Right lung (tissue), 10 donors: ENCODE measurements at places on chromosomes 5 and 9.

DNA sequence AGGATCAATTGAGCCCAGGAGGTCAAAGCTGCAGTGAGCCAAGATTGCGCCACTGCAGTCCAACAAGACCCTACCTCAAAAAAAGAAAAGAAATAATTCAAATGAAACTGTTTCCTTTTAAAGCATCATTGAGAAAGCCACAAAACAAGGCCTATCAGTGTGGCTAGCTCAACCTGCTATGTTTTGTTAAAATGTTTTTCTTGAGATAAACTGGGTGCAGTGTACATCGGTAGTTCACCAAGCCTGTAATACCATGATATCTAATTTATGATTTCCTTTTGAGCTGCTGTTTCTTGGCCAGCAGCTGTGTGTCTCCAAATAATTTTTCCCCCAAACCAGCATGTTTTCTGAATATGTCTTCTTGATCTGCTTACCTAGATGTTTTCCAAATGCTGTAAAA, 97.3 kb upstream of the GOLGA1 start:
- no peak for DNase-seq

DNA sequence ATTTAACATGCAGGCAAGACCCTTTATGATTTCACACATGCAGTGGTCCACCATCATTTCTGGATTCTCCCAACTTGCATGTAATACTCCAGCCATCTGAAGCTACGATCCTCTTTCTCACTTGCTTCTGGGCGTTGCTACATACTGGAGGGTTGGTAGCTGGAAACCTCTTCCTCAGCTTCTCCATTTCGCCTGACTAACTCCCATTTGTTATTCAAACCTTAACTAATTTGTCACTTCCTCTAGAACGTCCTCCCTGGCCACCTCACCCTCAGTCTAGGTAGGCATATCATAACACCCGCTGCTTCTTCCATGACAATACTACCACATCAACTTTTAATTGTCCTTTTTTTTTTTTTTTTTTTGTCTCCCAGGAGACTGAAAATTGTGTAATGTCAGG, 72.6 kb upstream of the EQTN start:
- DNase-seq = no peak

DNA sequence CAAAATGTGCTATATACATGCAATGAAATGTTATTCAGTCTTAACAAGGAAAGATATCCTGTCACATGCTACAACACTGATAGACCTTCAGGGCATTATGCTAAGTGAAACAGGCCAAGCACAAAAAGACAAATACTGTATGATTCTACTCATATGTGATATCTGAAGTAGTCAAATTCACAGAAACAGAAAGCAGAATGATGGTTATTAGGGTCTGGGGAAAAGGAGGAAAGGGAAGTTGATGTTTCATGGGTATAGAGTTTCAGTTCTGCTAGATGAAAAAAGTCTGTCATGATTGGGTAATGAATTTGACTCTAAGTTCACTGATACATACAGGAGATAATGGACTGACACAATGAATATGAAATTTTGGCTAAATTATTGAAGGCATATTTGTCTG, 11.2 kb upstream of the RIC1 start:
- DNase-seq = no peak

GRCh38 chr9:25677301-25678146, 720 bp downstream of the TUSC1 start:
- DNase-seq = peak; percentile 80

DNA sequence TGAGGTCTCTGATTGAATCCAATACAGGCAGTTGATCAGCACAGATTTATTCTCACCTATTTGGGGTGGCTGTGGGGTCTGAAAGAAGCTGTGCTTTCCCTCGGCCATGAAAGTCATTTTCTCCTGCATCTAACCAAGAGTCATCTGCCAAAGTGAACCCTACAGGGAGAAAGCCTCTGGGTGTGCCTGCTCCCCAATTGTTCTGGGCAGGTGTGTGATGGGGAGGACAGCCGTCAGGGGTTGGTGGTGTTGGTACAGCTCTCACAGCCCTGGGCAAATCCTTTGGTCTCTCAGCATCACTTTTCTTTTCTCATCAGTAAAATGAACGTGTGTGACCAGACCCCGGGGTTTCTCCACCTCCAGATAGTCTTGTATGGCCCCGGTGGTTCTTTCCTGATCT, 2.5 kb downstream of the PHF2 start:
- no peak for DNase-seq

- no peak for DNase-seq
Measured at GRCh38 chr5:73446631-73447529, 1.7 kb downstream of the FOXD1 start.
